ENCODE measurements at places on chromosomes 6 and 20. TPM values are rescaled to one million over a fixed set of nuclear protein-coding genes. Genes with fewer than 3 reads are reported as not detected.
A peak's percentile ranks its signal among the peaks of the same experiment; 100 is the strongest.

DNA sequence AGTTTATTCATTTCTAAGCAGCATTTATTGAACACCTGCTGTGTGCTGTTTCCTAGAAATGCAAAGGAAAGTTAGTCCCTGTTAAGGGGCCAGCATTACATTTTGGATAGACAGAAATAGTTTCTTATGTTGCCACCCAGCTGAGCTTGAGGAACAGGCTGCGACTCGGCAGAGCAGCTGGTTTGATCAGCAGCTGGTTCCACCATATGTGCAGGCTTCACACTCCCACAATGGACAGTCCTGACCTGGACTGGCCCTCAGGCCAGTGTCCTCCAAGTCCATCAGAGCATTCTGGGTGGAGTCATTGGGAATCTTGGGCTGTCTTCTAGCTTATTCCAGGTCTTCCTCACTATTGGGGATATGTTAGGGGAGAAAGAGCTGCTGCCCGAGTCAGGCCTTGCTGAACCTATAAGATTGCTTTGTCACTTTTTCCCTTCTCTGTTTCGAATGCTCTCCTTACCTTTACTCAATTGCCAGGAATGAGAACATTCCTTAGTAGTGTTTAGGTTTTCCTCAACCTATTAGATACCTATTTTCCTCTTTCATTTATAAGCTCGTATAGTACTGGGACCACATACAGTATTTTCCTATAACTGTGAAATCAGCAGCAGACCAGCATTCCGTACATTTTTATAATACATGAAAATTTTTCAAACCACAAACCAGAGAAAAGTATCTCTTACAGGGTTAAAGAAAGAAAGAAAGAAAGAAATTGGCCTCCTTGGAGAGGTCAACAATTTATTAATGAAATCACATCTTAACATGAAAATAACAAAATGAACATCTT is 203.0 kb downstream of the FARS2 start:
- H3K27me3 ChIP-seq, result no peaks in the 10 kb centered on the region
- no peak overlapping the region for H3K27ac ChIP-seq
- DNase-seq, result no peak
- no peak overlapping the region for H3K4me3 ChIP-seq
- no peaks in the 10 kb centered on the region for H3K36me3 ChIP-seq
- H3K4me1 ChIP-seq, result no peaks in the 10 kb centered on the region

- no peak overlapping the region for H3K4me3 ChIP-seq
- H3K36me3 ChIP-seq, result no peaks in the 10 kb centered on the region
- DNase-seq, result no peak
- no peak overlapping the region for H3K27ac ChIP-seq
Measured at GRCh38 chr20:32319100-32319499, 39.0 kb upstream of the ASXL1 start.

GRCh38 chr20:8145246-8146168 is 13.4 kb downstream of the PLCB1 start:
- DNase-seq, result no peak
- no peak overlapping the region for H3K4me3 ChIP-seq
- no peaks in the 10 kb centered on the region for H3K4me1 ChIP-seq
- no peaks in the 10 kb centered on the region for H3K27me3 ChIP-seq
- peak overlapping the region; percentile 30 for H3K27ac ChIP-seq

DNA sequence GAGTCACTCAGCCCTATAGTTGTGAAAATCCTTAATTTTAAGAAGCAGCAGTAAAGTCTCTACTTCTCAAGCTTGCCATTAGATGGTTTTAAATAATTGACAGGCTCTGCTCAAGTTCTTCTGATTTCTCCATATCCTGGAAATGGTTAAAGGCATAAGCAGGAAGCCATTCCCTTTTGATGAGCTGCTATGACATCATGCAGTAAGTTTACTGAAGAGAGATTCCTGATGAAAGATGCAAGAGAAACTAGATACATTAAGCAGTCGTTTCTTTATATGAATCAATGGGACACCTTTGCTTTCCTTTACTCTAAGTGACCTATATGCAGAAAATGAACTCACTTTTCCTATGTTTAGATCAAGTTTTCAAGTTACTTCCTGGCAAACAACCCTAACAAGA is 9.8 kb downstream of the POPDC3 start:
- H3K4me3 ChIP-seq, result no peak overlapping the region
- H3K27me3 ChIP-seq, result no peaks in the 10 kb centered on the region
- no peak overlapping the region for H3K27ac ChIP-seq
- no peak for DNase-seq
- no peaks in the 10 kb centered on the region for H3K4me1 ChIP-seq

DNA sequence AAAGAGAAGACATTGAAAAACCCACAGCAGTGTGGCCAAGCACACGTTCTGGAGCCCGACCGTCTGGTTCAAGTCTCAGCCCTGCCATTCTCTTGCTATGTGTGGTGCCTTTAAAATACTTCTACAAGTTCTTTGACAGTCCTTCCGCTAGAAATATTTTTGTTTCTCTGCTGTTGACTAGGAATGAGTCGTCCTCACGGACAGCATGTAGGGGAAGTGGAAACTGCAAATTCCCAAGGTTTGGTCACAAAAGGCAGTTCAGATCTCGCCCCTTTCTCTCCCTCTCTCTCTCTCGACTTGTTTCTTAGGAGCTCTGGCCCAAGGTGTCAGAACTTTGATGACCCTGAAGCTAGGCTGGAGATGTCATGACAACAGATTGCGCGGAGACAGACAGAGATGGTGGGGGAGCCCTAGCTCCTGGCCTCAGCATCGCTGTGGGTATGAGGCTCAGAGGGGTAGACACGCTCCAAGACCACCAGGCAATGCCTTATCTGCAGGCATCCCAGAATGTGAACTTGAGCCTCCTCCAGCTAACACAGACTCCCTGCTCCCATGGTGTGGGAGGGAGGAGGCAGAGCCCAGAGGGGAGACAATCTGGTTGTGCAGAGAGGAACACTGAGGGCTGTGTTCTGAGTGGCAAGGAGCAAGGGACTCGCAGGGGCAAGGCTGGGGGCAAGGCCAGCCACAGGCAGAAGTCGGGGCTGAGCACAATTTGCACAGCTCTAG is 368.9 kb upstream of the SULF2 start:
- no peak overlapping the region for H3K27ac ChIP-seq
- H3K27me3 ChIP-seq, result no peaks in the 10 kb centered on the region
- H3K4me1 ChIP-seq, result no peaks in the 10 kb centered on the region

DNA sequence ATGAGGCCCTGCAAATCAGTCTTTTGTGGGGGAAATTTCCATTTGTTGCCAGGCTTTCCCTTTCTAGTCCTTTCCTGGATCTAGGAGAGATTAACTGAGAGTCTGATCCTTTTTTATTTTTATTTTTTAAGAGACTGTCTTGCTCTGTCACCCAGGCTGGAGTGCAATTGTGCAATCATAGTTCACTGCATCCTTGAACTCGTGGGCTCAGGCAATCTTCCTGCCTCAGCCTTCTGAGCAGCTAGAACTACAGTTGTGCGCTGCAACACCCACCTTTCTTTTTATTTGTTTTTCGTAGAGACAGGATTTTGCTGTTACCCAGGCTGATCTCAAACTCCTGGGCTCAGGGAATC is 22.9 kb downstream of the OR2B2 start:
- DNase-seq, result no peak
- H3K4me3 ChIP-seq, result no peak overlapping the region
- H3K36me3 ChIP-seq, result no peaks in the 10 kb centered on the region
- peaks cover 18% of the 10 kb centered on the region for H3K27me3 ChIP-seq

DNA sequence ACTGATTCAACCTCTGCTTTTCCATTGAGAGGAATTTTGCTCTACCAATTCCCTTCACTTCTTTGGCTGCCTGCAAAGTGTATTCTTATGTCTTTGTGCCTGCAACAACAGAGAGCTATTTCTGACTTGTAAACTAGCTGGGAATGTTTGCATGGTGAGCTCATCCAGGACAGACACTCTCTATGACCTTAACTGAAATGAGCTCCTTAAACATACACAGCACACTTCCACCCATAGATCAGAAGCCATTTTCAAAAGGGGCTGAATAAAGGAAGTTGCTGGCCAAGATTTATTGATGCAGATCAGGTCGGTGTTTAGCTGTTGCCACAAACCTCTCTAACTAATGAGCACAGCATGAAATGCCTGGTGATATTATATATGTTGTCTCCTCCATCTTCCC is 377.7 kb downstream of the BTBD9 start:
- H3K4me1 ChIP-seq, result peaks cover 6% of the 10 kb centered on the region
- H3K27ac ChIP-seq, result peak overlapping the region; percentile 49
- H3K36me3 ChIP-seq, result no peaks in the 10 kb centered on the region

- H3K4me3 ChIP-seq, result no peak overlapping the region
- no peaks in the 10 kb centered on the region for H3K36me3 ChIP-seq
- no peak overlapping the region for H3K27ac ChIP-seq
- H3K4me1 ChIP-seq, result no peaks in the 10 kb centered on the region
Measured at GRCh38 chr6:163113358-163113962, 301.1 kb upstream of the QKI start.

- H3K4me1 ChIP-seq, result no peaks in the 10 kb centered on the region
- no peaks in the 10 kb centered on the region for H3K36me3 ChIP-seq
- H3K4me3 ChIP-seq, result no peak overlapping the region
- no peak for DNase-seq
- no peak overlapping the region for H3K27ac ChIP-seq
Measured at GRCh38 chr20:63401384-63402110, 40.4 kb upstream of the CHRNA4 start.

GRCh38 chr20:46230801-46231282 is 77.5 kb downstream of the CDH22 start:
- no peak for DNase-seq
- H3K36me3 ChIP-seq, result no peaks in the 10 kb centered on the region
- H3K27ac ChIP-seq, result no peak overlapping the region
- no peaks in the 10 kb centered on the region for H3K4me1 ChIP-seq

DNA sequence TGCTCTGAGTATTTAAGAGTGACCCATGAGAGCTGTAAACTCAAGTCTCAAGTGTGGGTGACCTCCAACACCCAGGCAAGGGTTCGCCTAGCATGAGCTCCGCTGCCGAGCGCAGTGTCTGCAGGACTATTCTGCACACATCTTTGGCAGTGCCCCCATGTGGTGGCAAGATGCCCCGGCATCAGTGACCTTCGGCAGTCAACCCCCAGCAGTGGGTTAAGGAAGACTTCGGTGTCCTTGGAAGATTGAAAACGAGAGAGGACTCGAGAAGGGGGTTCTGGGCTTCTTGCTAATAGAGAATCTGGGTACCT is 43.1 kb downstream of the RBM38 start:
- H3K27me3 ChIP-seq, result no peaks in the 10 kb centered on the region
- no peaks in the 10 kb centered on the region for H3K4me1 ChIP-seq
- H3K27ac ChIP-seq, result no peak overlapping the region
- no peaks in the 10 kb centered on the region for H3K36me3 ChIP-seq
- DNase-seq, result no peak

- H3K27ac ChIP-seq, result no peak overlapping the region
- H3K36me3 ChIP-seq, result no peaks in the 10 kb centered on the region
- no peaks in the 10 kb centered on the region for H3K4me1 ChIP-seq
- H3K4me3 ChIP-seq, result no peak overlapping the region
- no peak for DNase-seq
- no peaks in the 10 kb centered on the region for H3K27me3 ChIP-seq
Measured at GRCh38 chr6:88825856-88826255, 137.6 kb downstream of the RNGTT start.

- no peak overlapping the region for H3K27ac ChIP-seq
- no peak for DNase-seq
- no peaks in the 10 kb centered on the region for H3K27me3 ChIP-seq
- H3K4me3 ChIP-seq, result no peak overlapping the region
- H3K36me3 ChIP-seq, result no peaks in the 10 kb centered on the region
Measured at GRCh38 chr6:107361753-107362604, 97.4 kb downstream of the PDSS2 start.

DNA sequence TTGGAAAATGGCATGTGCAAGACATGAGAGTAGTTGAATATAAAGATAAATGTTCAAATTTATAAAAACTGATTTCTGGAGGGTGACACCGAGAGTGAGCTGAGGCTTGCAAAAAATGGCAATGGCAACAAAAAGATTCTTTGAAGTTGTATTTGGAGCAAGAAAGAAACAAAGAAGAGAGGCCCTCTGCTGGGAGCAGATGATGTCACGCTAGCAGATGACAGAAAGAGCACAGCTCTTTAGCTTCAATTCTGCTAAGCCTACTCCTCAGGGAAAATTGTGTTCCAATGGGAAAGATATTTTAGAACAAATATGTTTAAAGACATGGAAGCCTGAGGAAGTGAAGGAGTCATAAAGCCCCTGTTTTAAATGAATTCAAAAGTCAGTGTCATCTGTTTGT is 125.3 kb upstream of the NOX3 start:
- no peaks in the 10 kb centered on the region for H3K36me3 ChIP-seq
- no peaks in the 10 kb centered on the region for H3K4me1 ChIP-seq
- no peak for DNase-seq
- H3K4me3 ChIP-seq, result no peak overlapping the region
- H3K27ac ChIP-seq, result no peak overlapping the region

C6orf118 gene
- not detected for total RNA-seq

C4B gene
- 298 TPM for total RNA-seq

IL17F gene
- total RNA-seq, result not detected

GSTA3 gene
- not detected for total RNA-seq

KCNK16 gene
- not detected for total RNA-seq

XKR7 gene
- total RNA-seq, result not detected

PMEPA1 gene
- 13.2 TPM for total RNA-seq

CST2 gene
- not detected for total RNA-seq

Measured in breast epithelium (tissue), 4 donors.